ENCODE measurements at places on chromosomes 5 and 9. TPM values are rescaled to one million over a fixed set of nuclear protein-coding genes. Genes with fewer than 3 reads are reported as not detected.

DNA sequence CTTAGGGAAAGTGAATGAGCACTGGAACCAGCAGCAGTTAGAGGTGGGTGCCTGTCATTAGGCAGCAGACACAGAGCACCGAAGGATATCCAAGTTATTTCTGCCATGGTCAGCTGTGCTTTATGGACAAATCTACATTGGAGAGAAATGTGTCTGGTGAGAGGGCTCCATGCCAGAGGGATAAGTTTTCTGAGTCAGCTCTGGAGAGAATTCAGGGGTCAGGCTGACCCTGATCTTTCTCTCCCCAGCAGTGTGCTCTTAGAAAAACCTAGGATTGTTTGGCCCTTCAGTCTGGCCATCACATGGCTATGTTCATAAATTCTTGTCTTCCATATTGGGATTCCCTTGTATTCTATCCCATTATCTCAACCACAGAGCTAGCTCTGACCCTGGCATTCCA is 8.9 kb upstream of the IL17B start:
- no peak for DNase-seq

CDKN2B gene
- total RNA-seq: 33.8 TPM

DNA sequence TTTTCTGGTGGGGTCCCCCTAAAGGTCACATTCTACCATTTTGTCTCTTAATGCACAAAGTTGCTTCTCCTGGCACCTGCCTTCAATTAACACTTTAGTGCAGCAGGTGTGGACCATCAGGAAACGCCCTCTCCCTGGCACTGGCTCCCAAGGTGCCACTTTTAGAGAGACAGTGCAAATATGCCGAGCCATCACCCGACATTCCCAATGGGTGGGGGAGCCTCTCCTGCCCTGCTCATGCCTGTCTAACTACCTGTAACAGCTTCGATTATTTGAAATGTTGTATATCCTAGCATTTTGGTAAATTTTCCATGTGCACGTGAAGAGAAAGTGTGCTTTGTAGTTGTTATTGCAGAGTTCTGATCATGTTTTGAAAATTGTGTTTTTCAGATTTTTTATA is 13.2 kb upstream of the LRRC14B start:
- no peak for DNase-seq

DNA sequence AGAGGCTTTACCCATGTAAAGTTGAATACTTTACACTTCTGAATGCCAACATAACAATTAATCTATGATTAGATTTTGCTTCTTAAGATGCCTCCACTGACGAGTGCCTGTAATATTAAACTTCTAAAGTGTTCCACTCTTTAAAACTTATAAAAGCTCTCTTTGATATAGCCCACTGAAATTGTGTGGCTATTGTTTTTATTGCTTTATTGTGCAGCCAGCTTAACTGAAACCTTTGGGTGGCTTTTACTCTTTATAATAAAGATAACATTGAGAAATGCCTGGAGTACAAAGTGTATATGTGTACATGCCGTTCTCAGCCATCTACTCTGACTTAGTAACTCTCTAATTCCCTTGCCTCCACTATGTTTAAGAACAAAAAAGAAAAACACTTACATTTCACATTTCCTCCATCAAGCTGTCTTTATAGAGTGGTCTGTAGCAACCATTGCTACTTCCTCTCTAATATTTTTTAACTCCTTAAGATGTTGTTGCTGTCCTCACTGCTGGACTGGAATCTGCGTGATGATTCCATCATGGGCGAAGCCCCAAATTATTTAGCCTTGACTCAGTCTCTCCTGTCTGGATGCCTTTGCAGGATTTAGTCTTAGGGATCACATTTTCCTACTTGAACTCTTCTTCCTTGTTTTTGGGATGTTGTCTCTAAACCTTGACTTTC is 9.1 kb downstream of the PIK3R1 start:
- no peak for DNase-seq

SPATA31D3 gene
- total RNA-seq: not detected

GRCh38 chr5:145218982-145219381 is 616.2 kb downstream of the PRELID2 start:
- DNase-seq: no peak

DNA sequence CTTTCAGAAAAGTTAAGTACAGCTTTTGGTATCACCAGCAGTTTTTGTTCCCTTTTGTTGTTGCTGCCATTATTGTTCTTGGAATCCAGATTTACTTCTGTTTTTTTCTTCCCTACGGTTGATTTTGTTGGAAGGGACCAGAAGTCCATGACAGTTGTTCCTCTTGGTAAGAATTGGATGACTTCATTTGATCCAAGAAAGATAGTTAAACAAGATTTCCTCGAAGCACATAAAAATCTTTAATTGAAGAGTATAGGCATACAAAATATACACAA is 65.4 kb downstream of the CDC42SE2 start:
- no peak for DNase-seq

DMRT2 gene
- not detected for total RNA-seq

SLC25A2 gene
- 0.33 TPM for total RNA-seq

DNA sequence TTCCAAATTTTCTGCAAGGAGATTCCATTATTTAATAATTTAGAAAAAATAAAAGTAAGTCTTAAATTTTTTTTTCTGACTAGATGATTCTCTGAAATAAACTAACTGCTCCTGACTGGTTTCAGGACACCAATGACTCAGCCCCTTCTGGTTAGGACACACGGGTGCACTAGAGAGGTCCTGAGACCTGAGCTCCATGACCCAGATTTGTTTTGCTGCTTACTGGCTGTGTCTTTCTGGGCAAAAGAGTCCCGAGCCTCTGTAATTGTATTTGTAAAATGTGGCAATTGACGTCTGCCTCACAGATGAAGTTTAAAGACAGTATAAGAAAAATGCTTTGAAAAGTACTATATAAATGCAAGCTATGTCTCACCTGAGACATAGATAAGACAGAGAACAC is 89.1 kb downstream of the SLC24A2 start:
- no peak for DNase-seq

PCSK5 gene
- total RNA-seq: 9.8 TPM

- no peak for DNase-seq
Observed at GRCh38 chr9:93589688-93590087, 13.3 kb downstream of the PHF2 start.

ACOT12 gene
- total RNA-seq: not detected

OR1Q1 gene
- total RNA-seq: not detected

GRCh38 chr5:172828911-172829431 is 5.1 kb upstream of the ERGIC1 start:
- DNase-seq: no peak

GRCh38 chr5:151173711-151174611 is 16.4 kb upstream of the ANXA6 start:
- DNase-seq: no peak

GRCh38 chr5:119354537-119355243 is 1.1 kb upstream of the TNFAIP8 start:
- DNase-seq: no peak

- no peak for DNase-seq
Observed at GRCh38 chr9:136332482-136332983, 5.2 kb downstream of the GPSM1 start.

DNA sequence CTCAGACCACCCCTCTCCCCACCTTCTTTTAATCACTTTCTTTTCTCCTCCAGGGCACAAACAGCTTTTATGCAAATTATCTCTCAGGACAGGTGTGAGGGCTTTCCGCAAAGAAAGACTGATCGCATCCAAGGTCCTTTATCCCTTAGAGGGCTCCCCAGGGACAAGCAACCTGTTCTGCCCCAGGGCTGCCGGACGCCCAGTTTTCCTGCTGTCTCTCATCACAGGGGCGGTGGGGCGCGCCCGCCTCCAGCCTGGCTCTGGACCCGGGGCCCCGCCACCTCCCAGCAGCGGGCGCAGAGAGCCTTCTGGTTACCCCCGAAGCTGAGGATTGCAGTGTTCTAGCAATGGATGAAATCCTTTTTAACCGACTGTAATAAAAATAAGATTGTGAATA is 266.1 kb downstream of the CWC27 start:
- no peak for DNase-seq

- no peak for DNase-seq
Observed at GRCh38 chr5:54234304-54234933, 76.0 kb downstream of the ARL15 start.

DEPDC1B gene
- total RNA-seq: 25.6 TPM

PCA3 gene
- total RNA-seq: not detected

ZNF608 gene
- total RNA-seq: 2.8 TPM

DNA sequence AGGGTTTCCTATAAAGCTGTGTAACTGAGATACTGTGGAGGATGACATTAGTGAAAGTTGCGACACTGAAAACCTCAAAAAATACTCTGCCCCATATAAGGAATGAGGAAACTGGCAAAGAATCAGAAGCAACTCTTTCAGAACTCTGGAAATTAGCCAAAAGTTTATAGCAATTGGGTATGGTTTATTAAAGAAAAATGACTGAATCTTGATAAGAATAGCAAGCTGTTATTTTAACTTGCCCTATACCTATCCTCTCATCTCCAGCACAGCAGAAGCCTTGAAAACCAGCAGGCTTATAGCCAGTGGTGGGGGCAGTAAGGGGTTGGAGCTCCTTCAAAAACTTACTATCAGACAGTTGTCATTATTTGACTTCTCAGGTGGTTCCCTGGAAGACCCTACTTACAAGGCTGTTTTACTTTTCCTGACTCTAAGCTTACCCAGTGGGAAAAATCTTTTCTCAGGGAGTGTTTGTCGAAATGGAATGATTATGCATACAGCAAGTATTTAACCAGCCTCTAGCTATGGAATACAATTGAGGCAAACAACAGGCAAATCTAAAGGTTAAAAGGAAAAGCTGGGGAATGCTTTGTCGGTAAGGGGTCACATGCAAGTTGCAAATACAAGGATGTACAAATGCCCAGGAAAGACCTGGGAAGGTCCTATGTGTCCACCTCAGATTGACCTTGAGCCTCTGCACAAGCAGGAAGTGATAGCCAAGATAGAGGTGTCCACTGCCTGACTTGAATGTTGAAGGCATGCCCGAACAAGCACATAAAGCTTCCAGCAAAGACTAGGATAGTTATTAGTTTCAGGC is 21.0 kb upstream of the FAM151B start:
- DNase-seq: no peak

DNA sequence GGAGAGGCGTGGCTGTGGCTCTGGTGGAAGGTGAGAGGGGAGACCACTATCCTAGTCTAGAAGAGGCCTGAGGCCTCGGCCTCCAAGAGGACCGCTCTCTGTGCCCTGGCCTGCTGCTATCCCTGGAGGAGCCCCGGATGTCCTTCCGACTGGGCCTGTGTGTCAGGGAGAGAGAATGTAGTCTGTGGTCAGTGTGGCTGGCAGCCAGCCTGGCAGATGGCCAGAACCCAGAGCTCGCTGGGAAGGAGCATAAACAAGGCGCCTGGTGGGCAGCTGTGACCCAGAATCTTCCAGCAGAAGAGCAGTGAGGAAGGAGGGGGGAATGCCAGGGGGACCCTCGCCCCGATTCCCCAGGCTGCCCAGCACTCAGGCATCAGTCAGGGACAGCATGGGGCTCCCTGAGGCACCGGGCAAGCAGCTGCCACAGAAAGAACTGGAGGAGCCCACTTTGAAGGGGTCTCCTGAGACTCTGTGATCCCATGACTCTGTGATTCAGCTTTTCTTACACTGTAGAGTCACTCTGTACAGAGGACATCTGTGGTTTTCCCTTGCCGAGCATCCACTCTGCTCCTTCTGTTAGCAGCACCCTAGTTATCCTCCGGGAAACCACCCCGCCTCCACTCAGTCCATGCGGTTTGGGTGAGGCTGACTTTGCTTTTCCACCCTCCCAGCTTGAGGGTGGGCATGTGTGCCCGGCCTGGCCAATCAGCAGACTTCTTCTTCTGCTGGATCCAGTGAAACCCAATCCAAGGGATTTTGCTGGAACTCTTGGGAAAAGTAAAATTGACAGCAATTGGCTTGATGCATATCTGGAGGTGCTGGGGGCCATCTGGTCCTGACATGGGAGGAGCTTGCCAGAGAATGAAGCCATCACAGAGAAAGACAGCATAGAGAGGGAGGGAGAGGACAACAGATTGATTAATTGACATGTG is 46.2 kb upstream of the PWWP2A start:
- peak; percentile 96 for DNase-seq

GRCh38 chr5:56093970-56094369 is 99.2 kb upstream of the IL6ST start:
- no peak for DNase-seq

BHMT2 gene
- not detected for total RNA-seq

Measured in PC-9 (cell line).